ENCODE measurements at places on chromosomes 5 and 9. TPM values are rescaled to one million over a fixed set of nuclear protein-coding genes. Genes with fewer than 3 reads are reported as not detected.

ALDOB gene
- total RNA-seq = under 0.01 TPM

SPINK6 gene
- total RNA-seq = not detected

FOXD4L6 gene
- under 0.01 TPM for total RNA-seq

SCGB3A2 gene
- not detected for total RNA-seq

KCNMB1 gene
- not detected for total RNA-seq

LSM11 gene
- total RNA-seq = 8.9 TPM

FCN2 gene
- total RNA-seq = not detected

XPA gene
- total RNA-seq = 11.9 TPM

DMRT2 gene
- not detected for total RNA-seq

LCP2 gene
- total RNA-seq = 2.4 TPM

- DNase-seq = no peak
Observed at GRCh38 chr5:150116667-150117400, 30.5 kb upstream of the CSF1R start.

- DNase-seq = peak; percentile 44
Observed at GRCh38 chr9:134378901-134379338, 52.7 kb downstream of the RXRA start.

GRCh38 chr5:131297886-131298285 is 34.0 kb downstream of the CDC42SE2 start:
- no peak for DNase-seq

GRCh38 chr9:106707291-106707690 is 155.7 kb upstream of the ZNF462 start:
- no peak for DNase-seq

GRCh38 chr9:91786132-91786896 is 163.7 kb downstream of the ROR2 start:
- no peak for DNase-seq

GRCh38 chr5:6026766-6027406 is 351.5 kb downstream of the MED10 start:
- DNase-seq = no peak

DNA sequence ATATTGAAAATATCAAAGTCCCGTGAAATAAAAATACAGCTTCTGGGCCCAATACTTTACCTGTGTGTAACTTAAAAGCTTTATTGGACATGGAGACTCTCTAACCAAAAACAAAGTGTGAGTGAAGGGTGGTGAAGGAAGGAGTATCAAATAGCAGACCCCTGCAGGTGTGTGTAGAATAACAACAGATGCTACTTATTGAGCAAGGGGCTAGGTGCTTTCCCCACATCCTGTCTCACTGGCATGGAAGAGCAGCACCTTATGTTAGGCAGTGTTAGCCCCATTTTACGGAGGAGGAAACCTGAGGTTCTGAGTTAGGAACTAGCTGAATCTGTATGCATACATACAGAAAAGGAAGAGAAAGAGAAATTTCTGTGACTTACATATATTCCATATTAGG is 21.8 kb downstream of the SLIT3 start:
- no peak for DNase-seq

GRCh38 chr5:60891667-60892066 is 47.6 kb upstream of the ELOVL7 start:
- DNase-seq = no peak

GRCh38 chr5:58318468-58318867 is 141.4 kb downstream of the PLK2 start:
- DNase-seq = peak; percentile 31

DNA sequence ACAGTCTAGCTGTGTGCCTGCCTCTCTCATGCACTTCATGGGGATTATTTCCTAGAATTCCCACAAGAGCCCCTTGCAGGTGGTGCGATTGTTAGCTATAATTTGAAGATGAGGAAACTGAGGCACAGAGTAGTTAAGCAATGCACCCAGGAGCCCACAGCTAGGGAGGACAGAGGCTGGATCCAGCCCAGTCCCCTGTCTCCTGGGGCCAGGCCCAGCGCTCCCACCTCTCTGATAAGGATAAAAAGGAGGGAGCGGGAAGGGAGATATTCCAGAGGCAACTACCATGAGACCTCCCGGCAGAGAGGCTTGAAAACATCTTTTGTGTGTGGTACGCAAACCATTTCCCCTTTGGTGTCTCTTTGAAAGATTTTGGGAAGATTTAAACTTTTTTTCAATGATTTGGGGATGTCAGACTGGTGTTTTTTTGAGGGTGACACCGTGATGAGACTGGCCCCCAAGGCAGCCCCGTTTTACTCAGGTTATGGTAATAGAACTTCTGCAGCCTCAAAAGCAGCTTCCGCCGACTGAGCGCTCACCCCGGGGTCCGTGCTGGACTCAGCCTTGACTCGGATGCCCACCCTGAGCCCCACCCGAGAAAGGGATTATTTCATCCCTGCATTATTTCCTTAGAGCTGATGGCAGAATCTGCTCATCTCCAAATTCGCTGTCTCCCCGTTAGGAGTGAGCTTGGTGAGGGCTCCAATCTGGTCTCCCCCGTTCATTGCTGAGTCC is 144.7 kb upstream of the IER5L start:
- no peak for DNase-seq

GRCh38 chr5:157506981-157507780 is 47.2 kb downstream of the NIPAL4 start:
- DNase-seq = peak; percentile 84

DNA sequence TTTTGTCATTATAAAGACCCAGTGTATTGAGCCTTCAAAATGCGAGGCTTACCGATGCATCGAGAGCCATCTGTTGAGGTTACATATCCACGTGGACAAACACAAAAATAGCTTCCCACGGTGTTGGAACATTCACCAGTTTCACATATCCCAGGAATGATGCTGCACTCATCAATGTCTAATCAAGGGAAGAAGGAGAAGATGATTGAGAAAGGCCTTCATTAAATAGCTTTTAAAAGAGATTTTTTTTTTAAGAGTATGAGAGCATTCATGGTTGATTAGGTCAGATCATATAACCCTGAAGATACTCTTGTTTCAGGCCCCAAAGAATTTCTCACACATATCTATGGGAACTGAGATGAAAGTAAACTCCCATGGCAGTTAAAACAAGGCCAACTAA is 129.4 kb downstream of the FBN2 start:
- DNase-seq = no peak

- no peak for DNase-seq
Observed at GRCh38 chr9:72932619-72933018, 20.2 kb downstream of the ALDH1A1 start.

DNA sequence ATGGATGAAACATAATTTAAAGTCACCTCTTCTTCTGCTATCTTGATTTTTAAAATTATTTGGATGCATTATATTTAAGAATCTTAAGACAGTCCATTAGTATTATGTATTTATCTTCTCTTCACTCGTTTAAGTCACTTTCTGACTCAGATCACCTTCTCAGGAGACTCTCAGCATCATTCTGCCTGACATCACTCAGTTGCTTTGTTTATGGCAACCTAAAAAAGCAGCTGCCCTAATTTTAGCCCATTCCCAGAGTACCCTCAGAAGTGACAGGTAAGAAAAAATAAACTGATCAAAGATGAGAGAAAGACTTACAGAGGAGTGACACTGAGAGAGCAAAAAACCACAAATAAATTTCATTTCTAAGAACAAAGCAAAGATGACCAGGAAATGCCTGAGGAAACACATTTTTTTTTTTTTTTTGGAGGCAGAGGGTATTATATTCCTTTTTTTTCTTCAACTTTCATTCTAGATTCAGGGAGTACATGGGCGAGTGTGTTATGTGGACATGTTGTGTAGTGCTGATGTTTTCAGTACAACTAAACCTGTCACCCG is 140.5 kb downstream of the MUSK start:
- no peak for DNase-seq

DNA sequence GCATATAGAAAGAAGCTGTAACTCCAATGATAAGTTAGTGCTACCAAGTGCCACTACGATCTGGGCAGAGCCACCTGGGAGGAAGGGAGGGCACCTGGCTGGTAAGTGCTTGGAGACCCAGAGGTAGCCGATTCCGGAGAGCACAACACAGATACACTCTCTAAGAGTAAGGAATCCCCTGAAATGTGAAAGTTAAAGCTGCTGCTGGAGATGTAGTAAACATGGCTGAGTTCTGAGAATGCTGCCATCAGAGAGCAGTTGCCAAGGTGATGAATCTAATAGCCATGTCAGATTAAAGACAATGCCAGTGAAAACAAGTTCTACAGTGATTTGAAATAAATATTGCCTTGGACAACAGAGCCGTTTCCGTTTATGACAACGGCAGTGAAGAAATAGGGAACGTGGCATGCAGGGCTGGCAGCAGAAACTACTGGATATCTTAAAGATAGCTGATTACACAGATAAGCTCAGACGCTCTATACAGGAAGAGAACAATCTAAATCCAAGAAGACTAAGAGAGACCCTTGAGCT is 561.2 kb upstream of the C9orf72 start:
- no peak for DNase-seq

GRCh38 chr9:99140685-99141314 is 35.9 kb downstream of the TGFBR1 start:
- DNase-seq = peak; percentile 76

- DNase-seq = no peak
Observed at GRCh38 chr5:180618829-180619562, 27.7 kb upstream of the SCGB3A1 start.

GRCh38 chr5:119129770-119130169 is 58.9 kb downstream of the DMXL1 start:
- no peak for DNase-seq

DNA sequence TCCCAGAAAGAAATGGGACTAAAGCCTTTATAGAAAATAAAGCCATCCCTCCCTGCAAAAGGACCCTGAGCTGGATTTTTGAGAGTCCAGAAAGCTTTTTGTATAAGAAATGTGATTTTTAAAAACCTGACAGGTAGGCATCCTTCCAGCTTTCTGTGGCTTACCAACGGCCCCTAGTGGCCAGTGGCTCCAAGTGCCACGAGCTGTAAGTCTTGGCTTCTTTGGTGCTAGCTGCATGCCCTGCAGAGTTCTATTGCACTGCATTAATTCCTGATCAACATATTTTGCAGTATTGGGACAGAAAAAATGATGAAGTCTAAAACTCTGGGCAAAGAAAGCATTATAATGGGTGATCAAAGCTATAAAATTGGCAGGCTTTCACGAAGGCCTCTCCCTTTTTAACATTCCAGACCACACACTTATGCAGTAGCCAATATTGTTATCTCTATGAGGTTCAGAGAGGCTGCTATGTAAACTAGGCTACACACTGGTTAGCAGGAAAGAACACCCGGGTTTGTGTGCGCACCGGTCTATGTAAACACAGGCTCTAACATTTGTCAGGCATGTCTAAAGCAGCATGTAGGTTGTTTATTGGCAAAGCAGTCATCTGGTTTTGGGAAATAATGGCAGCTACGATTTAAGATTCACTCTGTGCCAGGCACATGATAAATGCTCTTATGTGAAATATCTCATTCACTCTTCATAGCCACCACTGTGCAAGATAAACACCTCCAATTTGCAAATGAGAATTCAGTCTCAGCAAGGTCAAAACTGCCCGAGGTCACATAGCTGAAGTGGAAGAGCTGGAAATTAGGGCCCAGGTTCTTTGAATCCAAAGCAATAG is 55.2 kb downstream of the NMUR2 start:
- DNase-seq = peak; percentile 9

GRCh38 chr5:124870070-124870469 is 123.6 kb upstream of the ZNF608 start:
- no peak for DNase-seq

GRCh38 chr5:40733434-40733833 is 22.3 kb downstream of the TTC33 start:
- DNase-seq = no peak

DNA sequence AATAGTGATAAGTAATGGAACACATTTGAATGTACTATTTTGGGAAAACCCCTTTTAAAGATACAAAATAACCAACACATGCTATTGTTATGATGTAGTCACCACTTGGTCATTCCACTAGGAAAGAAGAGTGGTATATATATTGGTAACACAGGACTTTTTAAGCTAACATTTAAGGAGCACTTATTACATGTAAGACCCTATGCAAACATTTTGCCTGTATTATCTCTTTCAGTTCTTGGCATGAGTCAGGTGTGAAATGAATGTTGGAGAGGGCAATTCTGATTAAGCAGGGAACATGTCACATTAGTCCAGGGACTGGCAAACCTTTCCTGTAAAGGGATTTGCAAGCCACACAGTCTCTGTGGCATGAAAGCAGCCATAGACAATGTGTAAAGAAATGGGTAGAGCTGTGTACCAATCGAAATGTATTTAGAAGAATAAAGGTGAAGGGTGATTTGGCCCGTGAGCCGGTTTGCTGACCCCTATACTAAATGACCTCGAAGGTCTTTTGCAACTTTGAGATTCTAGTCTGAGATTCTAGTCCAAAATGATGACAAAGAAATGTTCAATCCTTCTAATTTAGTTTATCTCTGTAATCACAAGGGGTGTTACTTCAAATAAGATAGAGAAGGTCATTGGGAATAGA is 15.3 kb downstream of the ABLIM3 start:
- no peak for DNase-seq

- no peak for DNase-seq
Observed at GRCh38 chr9:89802781-89803355, 198.1 kb downstream of the GADD45G start.

- peak; percentile 44 for DNase-seq
Observed at GRCh38 chr5:127934791-127935256, 148.7 kb upstream of the SLC12A2 start.
